Smooth muscle cell of bladder (primary cell): ENCODE measurements at places on chromosomes 5 and 9. TPM values are rescaled to one million over a fixed set of nuclear protein-coding genes. Genes with fewer than 3 reads are reported as not detected.

HTR1A gene
- total RNA-seq, result not detected in 2 replicates

PCDHGA6 gene
- total RNA-seq, result 3.0 and 3.2 TPM in 2 replicates

OR2S2 gene
- total RNA-seq, result not detected in 2 replicates

RPL7A gene
- total RNA-seq, result 2,732 and 3,145 TPM in 2 replicates

BAAT gene
- total RNA-seq, result not detected in 2 replicates

ODF2 gene
- total RNA-seq, result 30.0 and 39.2 TPM in 2 replicates

SLC1A1 gene
- total RNA-seq, result 36.4 and 44.4 TPM in 2 replicates
